Activated CD4-positive, alpha-beta T cell treated with anti-CD3 and anti-CD28 coated beads for 48 hours (primary cell): ENCODE measurements at places on chromosomes 3 and 15.

- DNase-seq: no peak
These were observed 109.4 kb downstream of the LRTM1 start for GRCh38 chr3:54818486-54818885.

DNA sequence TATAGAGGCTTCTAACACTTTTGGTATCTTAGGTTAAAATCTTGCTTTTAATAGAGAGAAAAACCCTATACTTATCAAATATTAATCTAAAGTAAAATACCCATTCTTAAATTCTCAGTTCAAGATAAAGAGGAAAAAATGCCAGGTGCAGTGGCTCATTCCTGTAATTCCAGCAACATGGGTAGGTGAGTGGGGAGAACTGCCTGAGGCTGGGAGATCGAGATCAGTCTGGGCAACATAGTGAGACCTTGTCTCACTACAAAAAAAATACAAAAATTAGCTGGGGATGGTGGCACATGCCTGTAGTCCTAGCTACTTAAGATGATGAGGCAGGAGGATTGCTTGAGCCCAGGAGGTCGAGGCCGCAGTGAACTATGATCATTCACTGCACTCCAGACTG, 135.8 kb downstream of the CLASP2 start:
- DNase-seq: no peak

- DNase-seq: peak; percentile 21
These were observed 44.0 kb downstream of the IDH2 start for GRCh38 chr15:90058308-90058707.

GRCh38 chr15:77563623-77564156, 69.0 kb downstream of the LINGO1 start:
- DNase-seq: no peak

DNA sequence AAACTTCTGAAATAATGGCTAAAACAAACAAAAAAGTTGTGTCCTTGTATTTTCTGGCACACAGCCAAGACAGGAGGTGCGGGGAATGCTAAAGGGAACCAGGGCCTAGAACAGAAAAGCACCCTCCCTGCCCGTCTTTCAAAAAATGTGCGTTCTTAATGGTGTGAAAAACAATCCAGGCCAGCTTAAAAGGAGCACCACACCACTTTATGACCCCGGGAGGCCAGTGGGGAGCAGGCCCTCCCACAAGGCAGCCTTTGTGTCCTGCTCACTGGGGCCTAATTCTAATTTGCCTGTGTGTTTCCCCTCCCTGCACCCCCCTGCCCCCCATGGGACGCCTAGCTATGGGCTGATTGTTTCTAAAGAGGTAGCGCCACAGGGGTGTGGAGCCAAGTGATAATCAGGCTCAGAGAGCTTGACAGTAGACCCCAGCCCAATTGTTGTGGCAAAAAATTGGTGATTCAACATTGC, 181.4 kb downstream of the GREM1 start:
- no peak for DNase-seq

GRCh38 chr3:196007744-196008335, 74.0 kb downstream of the TFRC start:
- no peak for DNase-seq

DNA sequence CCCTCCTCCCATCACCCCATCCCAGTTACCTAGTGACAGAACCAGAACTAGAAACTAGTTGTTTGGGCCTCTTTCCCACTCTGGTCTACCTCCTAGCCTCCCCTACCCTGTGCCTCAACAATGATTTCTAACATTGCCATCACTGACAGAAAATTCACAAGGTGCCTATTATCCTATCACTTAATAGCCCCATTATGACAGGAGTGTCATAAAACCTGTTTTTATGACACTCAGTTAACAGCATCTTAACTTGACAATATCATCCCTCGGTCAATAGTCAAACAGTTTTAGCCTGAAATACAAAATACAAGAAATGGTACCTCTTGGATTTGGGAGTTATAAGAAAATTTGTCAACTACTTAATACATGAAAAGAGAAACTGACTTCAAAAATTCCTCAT, 46.5 kb downstream of the ULK4 start:
- no peak for DNase-seq

DNA sequence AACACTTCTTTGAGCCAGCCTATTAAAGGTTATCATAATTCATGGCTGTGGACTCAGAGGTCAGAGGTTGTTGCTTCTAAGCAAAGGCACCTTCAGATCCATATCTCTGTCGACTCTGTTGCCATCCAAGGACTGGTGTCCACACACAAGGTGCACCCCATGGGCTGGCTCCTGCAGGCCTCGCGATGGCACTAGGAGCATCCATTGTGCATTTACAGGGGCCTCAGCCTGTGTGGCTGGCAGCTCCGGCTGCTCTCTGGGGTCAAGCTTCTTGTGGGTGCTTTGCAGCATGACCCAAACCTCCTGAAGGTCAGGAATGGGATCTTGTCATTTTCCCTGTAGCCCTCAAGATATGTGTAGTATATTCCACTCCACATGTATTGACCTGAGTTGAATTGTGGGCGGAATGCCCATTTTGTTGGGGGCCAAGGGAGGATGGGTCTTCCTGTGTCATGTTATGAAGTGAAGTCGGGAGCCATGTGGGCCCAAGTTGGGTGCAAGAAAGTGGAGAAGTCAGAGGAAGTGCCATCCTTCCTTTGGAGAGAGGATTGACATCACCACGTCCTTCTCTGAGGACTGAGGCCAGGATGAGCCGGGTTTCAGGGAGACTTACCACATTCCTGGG, 43.9 kb downstream of the CHDH start:
- no peak for DNase-seq

- no peak for DNase-seq
These were observed 5.2 kb downstream of the HTR3C start for GRCh38 chr3:184058029-184058428.

DNA sequence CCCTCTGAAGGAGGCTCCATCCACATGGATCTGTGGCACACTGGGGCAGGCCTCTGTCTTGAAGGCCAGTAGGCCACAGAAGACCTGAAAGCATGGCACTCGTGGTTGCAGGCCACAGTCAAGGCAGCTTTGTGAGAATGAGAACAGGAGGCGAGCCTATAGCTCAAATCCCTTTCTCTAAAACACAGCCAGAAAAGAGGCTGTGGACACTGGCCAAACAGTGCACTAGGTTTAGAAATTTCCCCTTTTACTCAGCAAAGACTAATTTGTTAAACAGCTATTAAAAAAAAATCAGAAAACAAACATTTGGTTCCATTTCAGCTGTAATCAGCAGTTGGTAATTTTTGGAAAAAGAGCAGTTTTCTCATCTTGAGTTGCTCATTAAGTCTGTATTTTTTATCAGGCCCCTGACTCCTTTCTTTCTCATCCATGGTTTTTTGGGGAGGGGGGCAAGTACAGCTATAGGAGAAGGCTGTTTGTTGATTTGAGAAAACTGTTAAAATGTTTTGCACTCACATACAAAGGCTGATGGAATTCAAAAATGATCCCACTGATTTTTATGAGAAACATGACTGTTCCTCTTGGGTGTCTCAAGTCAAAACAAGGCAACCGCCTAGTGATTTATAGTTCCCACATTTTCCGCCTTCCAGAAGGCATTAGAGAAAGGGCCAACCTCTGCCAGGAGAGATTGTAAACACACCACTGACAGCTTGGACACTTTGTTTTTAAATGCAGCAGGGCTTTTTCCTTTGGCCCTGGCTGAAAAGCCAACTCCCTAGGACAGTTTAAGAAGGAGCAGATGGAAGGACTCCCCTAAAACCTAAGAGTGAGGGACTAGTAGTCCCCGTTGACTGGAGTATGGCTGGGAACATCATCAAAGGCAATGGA, 28.1 kb downstream of the PARP16 start:
- no peak for DNase-seq

- DNase-seq: no peak
These were observed 168.3 kb downstream of the SLCO3A1 start for GRCh38 chr15:92021792-92022191.

DNA sequence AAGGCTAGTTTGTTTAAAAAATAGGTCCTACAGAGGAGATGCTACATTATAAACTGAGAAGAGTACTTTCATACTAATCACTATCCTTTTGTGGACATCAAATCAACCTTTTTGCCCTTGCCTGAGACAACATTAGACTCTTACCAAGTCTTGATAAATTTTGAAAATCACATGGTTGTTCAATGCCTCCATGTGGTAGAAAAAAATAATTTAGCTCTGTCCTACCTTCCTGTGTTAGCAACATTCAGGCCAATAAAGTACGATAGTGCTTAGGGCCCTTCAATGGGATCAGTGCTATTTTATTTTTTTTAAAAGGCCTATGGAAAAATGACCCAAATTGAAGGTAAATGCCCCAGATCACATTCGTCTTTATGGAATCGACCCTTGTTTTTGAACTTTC, 5.0 kb upstream of the UBE2E1 start:
- no peak for DNase-seq

- no peak for DNase-seq
These were observed 44.1 kb downstream of the SENP2 start for GRCh38 chr3:185630182-185630622.

GRCh38 chr3:42042747-42043098, 48.4 kb upstream of the TRAK1 start:
- no peak for DNase-seq

GRCh38 chr3:181930105-181930504, 218.4 kb downstream of the SOX2 start:
- DNase-seq: no peak

DNA sequence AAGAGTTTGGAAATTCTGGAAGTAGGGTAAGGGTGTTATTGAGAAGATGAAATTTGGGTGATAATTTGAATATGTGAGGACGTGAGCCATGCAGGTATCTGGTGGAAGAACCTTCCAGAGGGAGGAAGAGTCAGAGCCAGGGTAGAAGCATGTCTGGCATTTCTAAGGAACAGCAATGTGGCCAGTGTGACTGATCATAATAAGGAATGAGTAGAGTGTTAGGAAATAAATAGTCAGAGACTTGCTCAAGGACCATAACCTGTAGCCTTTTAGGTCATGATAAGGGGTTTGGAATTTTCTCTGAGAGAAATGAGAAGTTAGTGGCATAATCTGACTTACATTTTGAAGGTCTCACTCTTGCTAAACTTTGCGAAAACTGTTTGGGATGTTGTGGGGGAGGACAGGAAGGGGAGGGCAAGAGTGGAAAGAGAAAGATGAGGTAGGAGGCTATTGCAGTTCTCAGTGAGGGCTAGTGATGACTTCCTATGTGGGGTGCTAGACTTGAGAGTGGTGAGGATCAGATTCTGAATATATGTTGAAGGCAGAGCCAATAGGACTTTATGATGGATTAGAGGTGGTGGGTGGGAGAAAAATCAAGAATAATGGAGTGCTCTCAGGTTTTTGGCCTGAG, 568.3 kb downstream of the AGBL1 start:
- peak; percentile 45 for DNase-seq

DNA sequence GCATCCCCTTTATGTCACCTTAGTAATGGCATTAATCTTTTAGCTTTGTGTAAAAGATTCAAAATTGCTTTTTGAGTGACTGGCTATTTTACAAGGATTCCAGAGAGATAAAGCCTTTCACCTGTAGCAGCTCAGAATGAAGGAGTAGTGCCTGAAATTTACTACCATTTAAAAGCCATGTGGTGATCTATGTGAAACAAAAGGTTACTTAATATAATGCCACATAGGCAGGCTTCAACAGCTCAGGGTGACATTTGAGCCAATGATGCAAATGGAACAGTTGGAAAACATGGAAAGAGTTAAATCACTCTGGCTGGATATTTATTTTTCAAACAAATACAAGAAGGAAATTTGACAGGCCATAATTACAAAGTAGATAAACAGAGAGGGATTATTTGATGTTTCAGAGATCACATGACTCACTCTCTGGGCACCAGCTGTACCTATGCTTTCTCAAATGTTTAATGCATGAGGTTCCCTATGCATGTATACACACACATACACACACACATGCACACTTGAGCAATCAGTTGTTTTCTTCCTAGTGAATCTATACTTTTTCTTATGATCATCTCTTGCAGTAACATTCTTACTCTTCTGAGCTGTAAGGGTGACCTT, 171.5 kb downstream of the ZMAT3 start:
- DNase-seq: no peak

GRCh38 chr15:55770261-55770660, 27.3 kb upstream of the PRTG start:
- no peak for DNase-seq

DNA sequence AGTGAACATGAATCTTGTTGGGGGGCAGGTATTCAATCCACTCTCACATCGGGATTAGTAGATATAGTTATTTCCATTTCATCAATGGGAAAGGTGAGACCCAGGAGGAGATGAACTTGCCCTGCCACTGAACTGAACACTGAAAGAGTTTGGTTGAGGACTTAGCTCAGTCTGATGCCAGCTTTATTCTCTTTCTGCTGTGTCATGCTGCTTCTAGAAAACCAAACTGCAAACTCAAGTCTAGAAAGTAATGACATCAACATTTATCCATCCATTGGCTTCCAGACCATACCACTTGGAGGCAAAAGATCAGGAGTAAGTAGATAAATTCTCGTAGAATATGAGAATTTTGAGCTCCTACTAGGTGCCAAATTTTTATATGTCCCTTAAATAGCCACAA, 288.0 kb upstream of the CTNNB1 start:
- no peak for DNase-seq

- no peak for DNase-seq
These were observed 35.3 kb downstream of the TUBGCP4 start for GRCh38 chr15:43406189-43406588.

GRCh38 chr15:80155001-80155377, 2.2 kb downstream of the FAH start:
- DNase-seq: no peak

- DNase-seq: no peak
These were observed 80.8 kb upstream of the SKOR1 start for GRCh38 chr15:67744331-67745072.
